ENCODE measurements at places on chromosomes 3 and 15.

DNA sequence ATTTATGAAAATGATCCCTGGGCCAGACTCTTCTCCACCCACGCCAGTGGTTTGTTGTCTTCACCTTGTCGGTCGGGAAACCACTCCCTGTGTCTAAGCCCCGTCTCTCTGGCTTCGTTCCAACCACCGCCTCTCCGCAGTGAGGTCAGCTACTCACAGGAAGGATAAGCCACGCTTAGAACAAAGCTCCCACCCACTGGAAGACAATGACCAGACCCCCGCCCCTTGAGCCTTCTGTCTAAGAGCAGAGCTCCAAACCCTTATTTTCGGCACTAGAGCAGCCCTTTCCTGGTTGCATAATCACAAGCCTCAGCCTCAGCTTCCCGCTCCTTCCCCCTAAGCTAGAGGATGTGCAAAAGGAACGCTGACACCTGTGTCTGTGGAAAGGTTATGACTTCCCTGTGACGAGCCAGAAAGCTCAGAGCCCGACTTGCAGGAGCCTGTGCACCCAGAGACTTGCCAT lies 114.9 kb upstream of the MEF2A start:
- peak; percentile 88 for DNase-seq

GRCh38 chr15:98402486-98402885 lies 245.9 kb upstream of the IGF1R start:
- DNase-seq: no peak

DNA sequence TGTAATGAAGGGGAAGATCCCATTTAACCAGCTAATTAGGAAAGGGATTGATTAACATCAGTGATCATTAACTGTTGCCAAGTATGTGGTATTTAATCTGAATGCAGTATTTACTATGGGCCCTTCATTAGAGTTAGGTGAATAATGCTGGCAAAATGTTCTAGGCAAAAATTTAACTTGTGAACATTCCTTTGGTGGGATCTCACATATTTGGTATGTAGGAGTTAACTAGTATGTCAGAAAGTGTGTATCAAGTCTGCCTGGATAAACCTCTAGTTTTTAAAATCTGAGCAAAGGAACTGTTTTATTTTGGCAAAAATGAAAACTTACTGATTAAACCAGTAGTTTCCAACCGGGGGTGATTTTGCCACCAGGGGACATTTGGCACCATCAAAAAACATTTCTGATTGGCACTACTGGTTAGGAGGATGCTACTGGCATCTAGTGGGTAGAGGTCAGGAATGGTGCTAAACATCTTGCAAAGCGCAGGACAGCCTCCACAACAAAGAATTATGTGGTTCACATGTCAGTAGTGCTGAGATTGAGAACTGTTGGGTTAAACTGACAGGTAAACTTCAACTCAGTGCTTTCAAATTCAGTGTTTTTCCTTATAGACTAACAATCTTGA lies 22.5 kb downstream of the LRTM1 start:
- peak; percentile 53 for DNase-seq

DNA sequence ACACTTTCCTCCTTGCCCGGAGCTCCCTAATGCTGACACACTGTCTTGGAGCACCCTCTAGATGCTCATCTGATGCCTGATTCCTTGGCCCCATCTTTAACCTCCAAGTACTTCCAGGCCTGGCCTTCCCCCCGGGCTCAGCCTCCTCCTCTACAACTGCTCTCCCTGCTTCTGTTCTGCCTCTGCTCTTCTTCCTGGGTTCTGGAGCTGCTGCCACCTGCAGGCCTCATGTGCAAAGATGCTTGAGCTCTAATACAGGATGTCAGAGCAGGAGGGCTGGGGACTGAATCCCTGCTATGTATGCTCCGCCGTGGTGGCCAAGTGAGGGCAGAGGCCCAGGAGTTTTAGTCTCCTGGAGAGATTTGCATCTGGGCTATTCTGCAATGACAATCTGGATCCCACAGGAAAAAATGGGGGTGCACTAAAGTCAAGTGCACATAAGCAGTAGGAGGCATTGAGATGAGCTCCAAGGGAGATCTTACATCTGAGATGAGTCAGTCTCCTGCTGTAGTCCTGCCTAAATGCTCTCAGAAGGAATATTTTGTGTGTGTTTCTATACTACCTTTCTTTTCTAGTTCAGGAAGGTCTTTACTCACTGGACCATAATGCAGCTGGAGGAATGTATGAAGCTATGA lies 296.3 kb downstream of the UACA start:
- peak; percentile 75 for DNase-seq

DNA sequence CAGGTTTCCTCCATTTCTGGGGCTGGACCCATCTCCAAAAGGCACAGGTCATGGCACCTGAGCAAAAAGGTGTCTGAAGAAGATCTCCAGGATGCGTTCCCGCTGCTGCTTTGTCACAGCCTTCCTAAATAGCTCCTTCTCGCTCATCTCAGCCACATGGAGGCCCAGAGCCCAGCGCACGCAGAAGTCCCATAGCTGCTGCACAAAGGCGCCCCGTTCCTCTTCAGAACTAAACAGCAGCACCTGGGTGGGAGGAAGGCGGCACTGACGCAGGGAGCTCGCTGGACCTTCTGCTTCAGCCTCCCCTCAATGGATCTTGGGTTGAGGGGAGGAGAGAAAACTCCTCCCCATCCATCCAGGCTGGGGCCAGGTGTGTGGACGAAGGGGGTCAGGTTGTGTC lies 8.4 kb downstream of the DUOX2 start:
- no peak for DNase-seq

DNA sequence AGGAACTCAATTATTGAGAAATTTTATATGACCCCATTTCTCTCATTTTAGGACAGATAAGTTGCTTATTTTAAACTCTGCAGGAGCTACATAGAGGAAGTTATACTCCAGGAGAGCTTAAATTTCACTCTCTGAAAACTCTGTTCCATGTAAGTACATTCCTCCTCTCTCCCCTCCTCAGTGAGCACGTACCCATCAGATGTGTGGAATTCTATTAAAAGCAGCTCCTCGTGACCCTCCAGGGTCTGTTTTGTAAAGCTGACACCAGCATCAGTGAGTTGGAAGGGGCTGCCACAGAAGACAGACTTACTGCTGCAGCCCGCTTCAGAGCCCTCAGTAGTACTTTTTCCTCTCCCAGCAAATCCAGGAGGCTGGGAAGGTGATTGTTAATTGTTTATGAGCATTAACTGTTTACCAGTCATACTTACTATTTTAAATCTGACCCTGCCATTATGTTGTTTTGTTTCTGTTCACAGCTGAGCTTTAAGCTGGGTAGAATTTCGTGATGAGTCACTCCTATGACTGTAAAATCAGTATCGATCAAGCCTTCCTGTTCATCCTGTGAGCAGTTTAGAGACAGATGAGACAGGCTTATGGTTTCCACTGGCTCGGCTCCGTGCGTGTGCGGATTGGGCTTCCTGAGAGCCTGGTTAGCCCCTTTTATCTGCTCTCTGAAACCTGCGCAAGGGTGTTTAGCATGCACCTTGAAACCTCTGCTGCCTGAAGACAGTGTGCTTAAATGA lies 20.4 kb downstream of the IGF1R start:
- DNase-seq: peak; percentile 33

- DNase-seq: no peak
Observed at GRCh38 chr15:68208636-68209240, 3.6 kb upstream of the CALML4 start.

DNA sequence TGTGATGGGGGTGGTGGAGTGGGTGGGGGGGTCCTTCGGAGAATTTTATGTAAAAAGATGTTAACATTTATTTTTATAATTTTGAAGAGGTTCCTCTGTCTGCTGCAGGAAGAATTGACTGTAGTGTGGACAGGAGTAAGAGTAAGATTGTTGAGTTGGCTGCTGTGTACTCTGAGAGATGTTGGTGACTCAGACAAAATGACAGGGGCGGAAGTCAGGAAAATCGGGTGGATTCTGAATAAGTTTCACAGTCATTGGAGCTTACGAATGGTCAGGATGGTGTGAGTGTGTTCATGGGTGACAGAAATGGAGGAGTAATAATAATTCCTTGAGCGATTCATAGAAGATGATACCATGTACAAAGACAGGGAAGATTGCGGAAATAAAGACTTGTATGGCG lies 420.0 kb downstream of the ROBO2 start:
- DNase-seq: no peak

DNA sequence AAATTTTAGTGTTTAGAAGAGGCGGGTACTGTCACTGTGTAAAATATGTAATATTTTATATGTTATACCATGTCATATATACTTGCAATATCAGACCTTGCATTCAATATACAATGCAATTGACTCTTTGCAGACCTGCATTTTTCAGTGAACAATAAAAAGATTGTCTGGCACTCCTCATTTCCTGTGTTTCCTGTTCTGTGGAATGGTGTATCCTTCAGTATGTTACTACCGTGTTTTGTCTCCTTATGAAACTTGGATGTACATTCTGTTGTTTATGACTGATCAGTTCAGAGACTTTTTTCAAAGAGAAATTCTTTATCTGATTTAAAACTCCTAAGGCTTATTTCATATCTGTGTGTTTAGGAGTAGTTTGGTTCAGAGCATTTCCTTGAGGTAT lies 31.5 kb downstream of the APH1B start:
- peak; percentile 29 for DNase-seq

All from cardiac fibroblast (primary cell).